SW480 (cell line): ENCODE measurements at places on chromosomes 3 and 15.

DNA sequence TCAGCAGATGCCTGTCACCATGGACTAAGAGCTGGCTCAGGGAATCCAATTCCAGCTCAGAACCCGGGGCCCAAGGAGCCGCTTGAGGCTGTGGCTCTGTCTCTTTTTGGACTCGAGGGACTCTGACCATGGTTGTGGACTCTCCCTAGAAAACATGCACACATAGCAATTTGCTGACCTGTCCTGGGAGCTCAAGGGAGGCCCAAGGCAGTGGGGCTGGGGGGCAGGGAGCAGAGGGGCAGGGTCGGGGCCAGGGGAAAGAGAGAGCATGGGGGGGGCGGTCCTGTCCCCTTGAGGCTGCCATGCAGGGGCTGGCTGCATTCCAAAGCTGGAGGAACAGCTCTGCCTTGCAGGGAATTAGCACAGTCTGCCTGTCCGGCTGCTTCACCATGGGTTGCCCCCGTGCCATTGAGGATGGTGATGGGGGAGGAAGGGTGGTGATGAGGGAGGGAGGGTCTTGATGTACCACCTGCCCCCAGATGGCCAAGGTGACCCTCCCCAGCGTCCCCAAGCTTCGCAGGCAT lies 190.1 kb downstream of the GOLGA6L6 start:
- DNase-seq: no peak

DNA sequence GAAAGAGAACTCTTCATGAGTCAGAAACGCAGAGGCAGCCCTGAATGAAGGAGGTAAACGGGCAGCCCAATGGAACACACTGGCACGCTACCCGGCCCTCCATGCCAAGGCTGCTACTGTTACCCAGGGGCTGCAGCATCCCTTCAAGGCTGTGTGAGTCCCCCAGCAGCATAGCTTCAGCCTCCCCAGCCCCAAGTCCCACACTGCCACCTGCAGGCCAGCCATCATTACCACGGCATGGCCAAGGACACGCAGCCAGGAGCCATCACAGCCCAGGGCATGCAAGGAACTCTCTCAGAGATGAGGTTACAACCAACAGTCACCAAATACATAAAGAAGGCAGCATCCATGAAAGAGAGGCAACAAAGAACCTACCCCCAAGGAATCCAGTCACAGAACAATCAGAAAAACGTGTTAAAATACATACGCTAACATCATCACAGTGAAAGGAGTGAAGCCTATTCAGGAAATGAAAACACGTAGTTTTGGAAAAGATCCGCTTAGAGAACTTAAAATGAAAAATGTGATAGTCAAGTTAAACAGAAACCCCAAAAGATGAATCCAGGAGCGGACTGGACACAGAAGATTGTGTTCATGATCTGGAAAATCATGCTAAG lies 22.4 kb downstream of the PLA2G4F start:
- DNase-seq: peak; percentile 69

DNA sequence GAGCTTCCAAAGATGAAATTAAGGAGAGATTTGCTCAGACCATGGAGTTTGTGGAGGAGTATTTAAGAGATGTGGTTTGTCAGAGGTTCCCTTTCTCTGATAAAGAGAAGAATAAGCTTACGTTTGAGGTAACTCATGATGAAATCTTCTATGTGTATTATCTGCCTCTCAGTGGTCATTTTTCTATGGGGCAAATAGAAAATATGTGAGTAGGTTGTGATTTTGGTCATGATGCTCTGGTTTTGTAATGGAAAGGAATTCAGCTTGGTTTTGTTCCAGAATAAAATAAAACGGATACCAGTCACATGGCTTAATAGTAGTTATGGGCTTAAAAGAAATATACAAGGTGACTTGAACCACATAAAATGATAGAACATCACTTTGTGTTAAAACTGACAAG lies 181.1 kb downstream of the ITPR1 start:
- DNase-seq: no peak

DNA sequence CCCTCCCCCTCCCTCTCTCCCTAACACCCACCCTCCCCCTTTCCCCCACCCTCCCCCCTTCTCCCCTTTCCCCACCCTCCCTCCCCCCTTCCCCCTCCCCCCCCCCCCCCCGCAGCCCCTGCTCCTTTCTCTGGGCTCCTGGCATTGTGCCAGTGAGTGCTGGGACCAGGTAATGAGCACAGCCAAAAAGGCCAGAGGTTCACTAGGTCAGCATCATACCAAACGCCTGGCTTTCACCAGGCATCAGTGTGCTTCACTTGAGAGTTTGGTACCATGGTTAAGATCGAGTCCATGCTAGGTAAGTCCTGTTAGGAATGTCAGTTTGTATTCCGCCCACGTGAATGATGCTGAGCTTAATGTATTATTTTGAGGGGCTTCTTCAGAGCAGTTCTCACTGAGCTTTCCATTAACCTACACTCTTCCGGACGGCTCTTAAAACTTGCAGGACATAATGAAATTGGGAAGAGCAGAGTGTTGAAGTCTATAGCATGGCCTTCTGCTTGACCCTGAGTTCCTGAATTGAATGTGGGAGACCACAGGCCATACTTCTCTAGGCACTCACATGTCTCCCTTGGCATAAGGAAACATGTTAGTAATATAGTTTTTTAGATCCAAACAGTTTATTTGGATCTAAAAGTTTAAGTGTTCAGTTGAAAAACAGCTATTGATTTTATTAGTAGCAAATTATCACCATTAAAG lies 45.6 kb downstream of the SENP2 start:
- DNase-seq: no peak

- DNase-seq: no peak
Measured at GRCh38 chr3:13507247-13507569, 27.1 kb downstream of the HDAC11 start.

DNA sequence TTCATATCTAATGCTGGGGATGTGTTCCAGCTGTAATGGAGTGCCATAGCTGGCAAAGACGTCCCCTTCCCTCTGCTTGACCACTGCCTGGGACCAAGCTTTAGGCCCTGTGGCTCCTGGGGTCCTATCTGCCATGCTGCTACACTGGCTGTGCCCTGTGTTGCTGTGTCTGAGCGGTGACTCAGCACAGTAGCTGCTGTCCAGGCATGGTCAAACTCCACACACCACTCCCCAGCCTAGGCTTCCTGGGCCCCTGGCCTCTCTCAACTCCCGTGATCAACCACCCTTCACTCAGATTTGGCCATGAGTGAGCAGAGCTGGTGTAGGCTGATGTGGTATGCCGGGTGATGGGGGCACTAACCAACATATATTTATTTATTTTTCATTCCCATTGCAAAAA lies 27.0 kb downstream of the EPHB1 start:
- no peak for DNase-seq

DNA sequence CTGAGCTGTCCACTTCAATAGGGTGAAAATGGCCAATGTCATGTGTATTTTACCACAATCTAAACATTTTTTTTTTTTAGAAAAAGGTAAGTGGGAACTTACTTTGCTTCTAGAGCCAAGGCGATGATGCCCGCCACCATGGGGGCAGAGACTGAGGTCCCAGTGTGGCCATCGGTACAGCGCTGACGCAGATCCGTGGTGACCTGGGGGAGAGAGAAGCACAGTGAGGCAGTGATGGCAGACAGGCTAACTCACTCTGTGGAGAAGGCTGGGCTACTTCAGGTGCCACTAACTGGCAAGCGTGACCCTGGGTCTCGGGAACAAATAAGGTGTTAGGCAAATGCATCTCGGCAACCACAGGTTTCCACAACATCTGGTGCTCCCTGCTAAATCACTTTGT lies 94.3 kb upstream of the SNRPA1 start:
- DNase-seq: no peak

DNA sequence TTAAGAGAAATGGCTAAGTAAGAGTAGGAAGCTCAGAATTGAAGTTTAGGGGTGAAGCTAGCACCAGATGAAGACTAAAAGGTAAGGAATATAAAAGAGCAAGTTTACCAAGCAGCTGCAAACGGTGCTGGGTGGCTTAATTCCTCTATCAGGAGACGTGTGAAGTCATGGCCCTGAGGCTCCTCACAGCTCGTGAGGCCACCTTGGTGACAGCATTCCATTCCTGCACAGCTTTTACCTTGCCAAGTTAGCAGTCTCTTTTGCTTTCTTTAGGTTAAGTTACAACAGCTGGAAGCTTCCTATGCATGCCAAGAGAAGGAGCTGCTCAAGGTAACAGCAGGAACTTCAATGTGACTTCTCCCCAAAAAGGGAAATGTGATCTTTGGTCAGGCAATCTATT lies 6.4 kb downstream of the TMCO5A start:
- DNase-seq: no peak

DNA sequence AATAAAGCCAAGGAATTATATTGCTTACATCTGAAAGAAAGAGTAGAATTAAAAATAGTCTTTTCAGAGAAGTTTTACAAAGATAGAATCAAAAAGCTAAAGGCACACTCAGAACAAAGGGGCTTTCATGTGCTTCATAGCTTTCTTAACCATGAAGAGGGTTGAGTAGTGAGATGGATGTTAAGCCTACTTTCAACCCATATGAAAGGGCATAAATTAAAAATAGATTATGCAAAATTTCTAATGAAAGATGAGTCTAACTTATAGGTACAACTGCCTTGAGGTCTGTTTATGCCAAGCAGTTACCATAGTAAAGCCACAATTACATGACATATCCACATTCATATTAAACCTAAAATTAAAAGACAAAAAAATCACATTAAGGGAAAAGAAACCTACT lies 223.3 kb upstream of the ARHGEF26 start:
- no peak for DNase-seq
